ENCODE measurements at places on chromosomes 12 and 14.

- DNase-seq, result no peak
These were observed 52.4 kb downstream of the BRMS1L start for GRCh38 chr14:35878272-35879150.

GRCh38 chr12:96193725-96194575, at the start of gene ELK3:
ELK3 (plus strand) TSS chr12:96194375.
- no peak for DNase-seq

GRCh38 chr14:100832311-100832960, 6.5 kb downstream of the MEG3 start:
- no peak for DNase-seq

GRCh38 chr12:74801625-74802024, 264.0 kb downstream of the ATXN7L3B start:
- DNase-seq, result no peak

GRCh38 chr14:38039496-38039895, 168.2 kb upstream of the SSTR1 start:
- no peak for DNase-seq

DNA sequence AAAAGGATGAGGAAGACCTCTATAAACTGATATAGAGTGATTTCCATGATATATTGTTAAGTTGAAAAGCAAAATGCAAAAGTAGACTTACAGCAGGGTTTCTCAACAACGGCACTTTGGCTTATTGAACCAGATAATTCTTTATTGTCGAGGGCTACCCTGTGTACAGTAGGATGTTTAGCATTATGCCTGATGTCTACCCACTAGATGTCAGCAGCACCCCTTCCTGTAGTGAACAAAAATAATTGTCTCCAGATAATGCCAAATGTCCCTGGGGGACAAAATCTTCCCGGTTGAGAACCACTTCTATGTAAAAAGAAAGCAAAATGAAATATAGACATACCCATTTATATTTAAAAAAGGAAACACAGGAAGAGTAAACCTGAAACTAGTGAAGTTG, 32.4 kb downstream of the ABCD2 start:
- DNase-seq, result no peak

DNA sequence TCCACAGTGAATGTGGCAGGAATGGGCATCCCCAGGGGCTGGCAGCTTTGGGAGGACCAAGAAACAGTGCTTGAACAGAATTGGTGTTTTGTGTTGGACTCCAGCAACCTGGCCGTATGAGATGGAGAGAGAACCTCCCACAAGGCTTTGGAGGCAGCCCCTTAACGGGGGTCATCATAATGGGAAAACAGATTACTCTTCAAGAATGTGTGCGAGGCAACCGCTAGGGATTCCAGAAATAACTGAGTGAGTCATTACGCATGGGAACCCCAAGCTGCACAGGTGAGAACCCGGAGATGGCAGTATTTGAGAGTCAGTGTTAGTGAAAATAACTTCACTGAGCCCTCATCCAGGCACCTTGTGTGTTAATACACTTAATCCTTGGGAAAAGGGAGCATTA, 567.8 kb upstream of the TBX3 start:
- no peak for DNase-seq

- DNase-seq, result no peak
These were observed 74.2 kb downstream of the ARF6 start for GRCh38 chr14:49966971-49967630.

DNA sequence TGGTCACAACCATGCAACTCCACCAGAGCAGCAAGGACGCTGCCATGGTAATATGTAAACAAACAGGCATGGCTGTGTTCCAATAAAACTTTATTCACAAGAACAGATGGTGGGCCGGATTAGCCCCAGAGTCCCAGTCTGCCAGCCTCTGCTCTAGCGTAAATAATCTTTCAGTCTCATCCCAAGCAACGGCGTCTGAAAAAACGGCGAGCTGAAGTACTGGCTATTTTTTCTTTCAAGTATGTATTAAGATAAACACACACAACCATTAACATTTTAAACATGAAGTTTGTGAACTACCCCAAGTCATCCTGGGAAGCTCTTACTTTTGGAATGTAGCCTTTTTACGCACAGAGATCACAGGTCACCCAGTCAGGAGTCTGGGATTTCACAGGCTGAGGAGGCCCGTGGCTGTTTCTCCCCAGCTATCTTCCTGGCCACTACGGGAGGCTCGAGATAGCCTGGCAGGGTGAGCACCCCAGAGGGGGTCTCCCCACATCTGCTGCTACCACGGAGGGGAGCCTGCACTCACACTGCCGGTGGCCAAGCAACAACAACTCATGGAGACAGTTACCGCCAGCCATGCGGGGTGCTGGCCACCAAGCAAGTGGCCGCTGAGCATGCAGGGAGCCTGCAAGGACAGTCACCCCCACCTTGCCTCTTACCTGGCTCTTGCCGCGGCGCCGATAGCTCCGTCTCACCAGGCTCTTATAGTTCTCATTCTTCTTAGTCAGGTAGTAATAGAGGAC, 124.6 kb downstream of the RFLNA start:
- DNase-seq, result no peak

GRCh38 chr14:99272899-99273765, 1.1 kb upstream of the BCL11B start:
- DNase-seq, result no peak

DNA sequence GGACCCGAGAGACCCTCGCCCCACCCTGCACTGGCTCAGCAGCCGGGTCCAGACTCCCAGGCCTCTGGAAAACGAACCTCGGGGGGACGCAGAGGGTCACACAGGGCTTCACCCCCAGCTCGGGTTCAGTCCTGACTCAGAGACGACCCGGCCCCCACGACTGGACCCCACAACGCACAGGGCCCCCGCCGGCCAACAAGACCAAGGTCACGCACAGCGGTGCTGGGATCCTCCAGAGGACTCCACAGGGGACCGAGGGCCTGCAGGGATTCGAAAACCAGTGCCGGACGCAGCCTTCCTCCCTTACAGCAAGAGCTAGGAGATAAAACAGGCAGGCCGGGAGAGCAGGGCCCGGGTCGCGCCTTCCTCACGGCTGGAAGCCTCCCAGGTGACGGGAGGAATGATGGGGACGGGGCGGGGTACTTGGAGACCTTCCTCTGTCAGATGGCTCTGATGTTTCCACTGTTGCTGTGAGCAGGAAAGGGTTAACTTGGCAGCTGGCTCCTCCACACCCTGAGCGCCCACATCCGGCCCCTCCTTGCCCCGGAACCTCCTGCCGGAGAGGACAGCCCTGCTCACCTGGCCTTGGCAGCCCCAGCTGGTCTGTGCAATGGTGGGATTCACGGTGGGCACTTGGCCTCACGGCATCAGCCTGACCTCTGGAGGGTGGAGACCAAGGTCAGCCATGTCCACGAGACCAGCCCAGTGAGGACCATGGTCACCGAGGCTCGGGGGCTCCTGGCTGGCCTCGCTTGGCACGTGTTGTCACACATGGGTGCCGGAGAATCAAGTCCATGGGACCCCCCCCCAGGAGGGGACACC, 46.2 kb downstream of the GALNT9 start:
- DNase-seq, result no peak

DNA sequence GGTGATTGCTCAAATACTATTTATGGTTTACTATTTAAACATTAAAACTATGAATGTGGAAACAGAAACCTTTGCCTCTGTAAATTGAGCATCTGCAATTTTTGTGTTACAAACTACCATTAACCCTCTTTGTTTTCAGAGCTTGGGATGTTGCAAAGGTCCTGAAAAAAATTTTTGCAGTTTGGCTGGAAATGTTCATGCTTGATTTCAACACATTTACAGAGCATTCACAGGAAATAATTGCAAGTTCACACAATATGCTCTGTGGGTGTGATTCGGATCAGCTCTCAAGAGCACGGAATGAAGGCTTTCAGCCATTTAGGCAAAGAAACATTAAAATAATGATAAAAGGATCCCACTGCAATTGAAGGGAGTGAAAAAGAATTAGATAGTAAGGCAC, 232.9 kb downstream of the ATP23 start:
- no peak for DNase-seq

- DNase-seq, result no peak
These were observed 60.5 kb upstream of the USP44 start for GRCh38 chr12:95611676-95612309.

GRCh38 chr14:48373981-48374380, 698.6 kb upstream of the MDGA2 start:
- no peak for DNase-seq

DNA sequence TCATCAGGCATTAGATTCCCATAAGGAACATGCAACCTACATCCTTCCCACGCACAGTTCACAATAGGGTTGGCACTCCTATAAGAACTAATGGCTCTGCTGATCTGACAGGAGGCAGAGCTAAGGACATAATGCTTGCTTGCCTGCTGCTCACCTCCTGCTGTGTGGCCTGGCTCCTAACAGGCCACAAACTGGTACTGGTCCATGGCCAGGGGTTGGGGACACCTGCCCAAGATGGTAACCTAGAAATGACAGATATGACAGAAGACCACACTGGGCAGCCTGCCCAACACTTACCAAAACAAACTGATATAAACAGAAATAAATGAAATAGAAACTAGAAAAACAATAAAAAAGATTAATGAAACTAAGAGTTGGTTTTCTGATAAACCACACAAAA, 325.6 kb downstream of the SEC23A start:
- DNase-seq, result no peak

- DNase-seq, result no peak
These were observed 956.0 kb upstream of the NOVA1 start for GRCh38 chr14:27553790-27554189.

GRCh38 chr12:45599196-45599595, 130.3 kb upstream of the ARID2 start:
- no peak for DNase-seq

- DNase-seq, result no peak
These were observed 8.0 kb downstream of the AGAP2 start for GRCh38 chr12:57730336-57731067.

DNA sequence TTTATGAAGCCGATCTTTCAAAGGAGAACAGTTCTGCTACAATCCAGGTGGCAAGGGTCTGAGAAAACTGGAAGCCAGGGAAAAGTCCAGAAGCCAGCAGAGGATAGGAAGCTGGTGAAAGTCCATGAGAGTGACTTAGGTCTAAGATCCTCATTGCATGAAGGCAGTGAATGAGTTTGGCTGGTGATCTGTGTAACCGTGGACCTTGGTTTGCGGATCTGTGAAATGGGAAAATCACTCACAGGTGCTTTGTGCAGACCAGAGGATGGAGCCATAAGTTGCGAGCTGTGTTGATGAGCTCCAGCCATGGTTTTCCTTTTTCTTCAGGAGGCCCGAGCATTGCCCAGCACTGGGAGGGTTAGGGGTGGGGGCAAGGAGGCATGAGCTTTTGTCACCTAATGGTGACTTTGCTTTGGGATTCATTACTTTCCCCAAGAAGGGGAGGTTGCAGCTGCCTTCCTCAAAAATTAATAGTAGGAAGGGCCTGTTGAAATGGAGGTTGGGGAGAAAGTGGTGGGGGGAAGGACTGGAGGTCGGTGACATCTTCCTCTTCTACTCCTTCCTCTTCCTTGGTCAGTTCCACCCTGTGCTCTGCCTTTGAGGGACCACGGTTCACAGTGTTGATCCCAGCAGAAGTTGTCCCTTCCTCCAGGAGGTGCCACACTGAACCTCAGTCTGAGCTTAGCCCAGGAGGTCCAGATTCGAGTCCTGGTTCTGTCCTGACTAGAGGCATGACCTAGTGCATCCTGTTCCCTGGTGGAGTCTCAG, 20.3 kb upstream of the SERPINA6 start:
- DNase-seq, result no peak

DNA sequence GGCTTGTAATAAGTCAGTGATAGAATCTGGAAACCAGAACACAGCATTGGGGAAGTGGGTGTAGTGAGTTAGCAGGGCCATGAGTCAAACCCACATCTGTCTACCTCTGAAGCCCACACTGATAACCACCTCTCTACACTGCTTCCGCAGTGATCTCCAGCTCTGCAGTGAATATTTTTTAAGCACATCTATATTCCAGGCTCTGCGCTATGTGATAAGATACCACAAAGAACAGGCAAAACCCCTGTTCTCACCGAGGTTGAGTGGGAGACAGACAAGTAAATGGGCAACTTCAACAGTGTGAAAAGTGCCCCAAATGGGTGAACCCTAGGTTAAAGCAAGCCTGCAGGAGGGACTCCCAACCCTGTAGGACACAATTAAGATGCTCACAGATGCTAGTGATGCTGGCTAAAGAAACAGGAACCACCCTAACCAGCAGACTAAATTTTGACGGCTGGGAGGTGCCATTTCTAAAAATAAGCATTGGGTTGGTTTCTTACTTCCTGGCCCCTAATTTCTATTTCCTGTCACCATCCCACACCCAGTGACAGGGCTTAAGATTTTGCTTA, 375.0 kb downstream of the DPF3 start:
- DNase-seq, result no peak

DNA sequence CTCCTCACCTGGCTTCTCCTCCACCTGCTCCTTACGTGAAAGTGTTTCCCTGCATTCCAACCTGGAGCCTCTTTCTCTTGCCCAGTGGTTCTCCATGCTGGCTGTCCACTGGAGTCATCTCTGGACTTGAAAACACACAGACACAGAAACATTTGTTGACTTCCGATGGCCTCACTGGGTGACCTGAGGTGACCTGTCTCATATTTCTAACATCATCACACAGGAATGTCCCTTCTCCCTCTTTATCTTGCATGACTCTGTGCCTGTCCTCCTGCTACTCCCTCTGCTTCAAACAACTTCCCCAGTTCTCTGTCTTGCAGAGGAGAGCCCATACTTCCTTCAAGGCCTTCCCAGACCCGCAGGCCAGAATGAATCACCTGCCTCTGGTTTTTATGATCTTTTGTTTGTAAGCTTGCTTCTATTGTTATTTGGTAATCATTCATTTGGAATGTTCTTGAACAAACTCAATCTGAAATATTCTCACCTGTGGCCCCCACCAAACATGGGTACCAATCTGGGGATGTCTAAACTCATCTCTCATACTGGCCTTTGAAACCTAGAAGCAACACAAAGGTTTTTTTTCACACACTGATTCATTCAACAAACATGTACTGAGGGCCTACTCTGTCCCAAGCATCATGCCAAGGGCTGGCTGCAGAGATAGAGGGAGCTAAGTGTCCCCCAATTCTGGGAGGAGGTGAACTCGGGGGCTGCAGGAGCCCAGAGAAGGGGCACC, 9.7 kb upstream of the RIN3 start:
- DNase-seq, result no peak

GRCh38 chr12:54349679-54350078, 14.6 kb downstream of the GPR84 start:
- no peak for DNase-seq

- no peak for DNase-seq
These were observed 436.9 kb upstream of the TMEM132C start for GRCh38 chr12:127830065-127830460.

Measured in esophagus squamous epithelium (tissue), 5 donors.